Activated T-cell treated with anti-CD3 and anti-CD28 coated beads, Interleukin-2, amount 50 U/mL, for 1 hour (primary cell): ENCODE measurements at places on chromosomes 1 and 21.

- no peak for DNase-seq
These were observed 23.7 kb downstream of the GLUL start for GRCh38 chr1:182367926-182368325.

DNA sequence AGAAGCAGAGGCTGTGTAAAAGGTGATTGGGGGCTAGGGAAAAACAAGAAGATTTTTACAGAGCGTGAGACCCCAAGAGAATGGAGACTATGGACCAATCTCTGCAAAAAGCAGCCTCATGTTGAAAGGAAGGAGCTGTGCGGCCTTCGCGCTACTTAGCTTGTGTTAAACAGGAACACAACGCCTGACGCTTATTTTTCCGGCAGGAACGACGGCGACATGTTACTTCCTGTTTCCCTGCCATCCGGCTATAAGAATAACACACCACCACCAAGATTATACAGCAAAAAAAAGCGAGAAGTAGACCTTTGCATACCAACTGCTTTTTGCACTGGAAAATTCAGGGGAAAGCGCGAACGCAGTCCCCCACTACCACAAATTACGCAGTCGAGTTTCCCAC is 272.7 kb downstream of the FAM72C start:
- DNase-seq, result no peak

DNA sequence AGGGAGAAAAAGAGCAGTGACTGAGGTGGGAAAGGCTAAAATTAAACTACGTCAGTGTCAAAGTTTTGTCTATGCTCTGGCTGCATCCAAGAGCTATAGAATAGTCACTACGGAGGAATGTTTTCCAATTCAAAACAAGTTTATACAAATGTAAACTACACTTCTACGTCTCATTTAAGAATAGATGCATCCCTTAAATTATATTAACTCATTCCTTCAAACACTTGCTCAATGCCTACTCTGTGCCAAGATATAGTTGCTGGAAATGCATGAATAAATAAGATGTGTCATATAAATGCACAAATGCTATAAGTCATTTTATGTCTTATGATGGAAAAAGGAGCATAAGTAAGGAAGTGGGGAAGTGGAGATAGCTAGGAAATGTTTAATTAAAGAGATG is 4.2 kb upstream of the COLGALT2 start:
- no peak for DNase-seq

DNA sequence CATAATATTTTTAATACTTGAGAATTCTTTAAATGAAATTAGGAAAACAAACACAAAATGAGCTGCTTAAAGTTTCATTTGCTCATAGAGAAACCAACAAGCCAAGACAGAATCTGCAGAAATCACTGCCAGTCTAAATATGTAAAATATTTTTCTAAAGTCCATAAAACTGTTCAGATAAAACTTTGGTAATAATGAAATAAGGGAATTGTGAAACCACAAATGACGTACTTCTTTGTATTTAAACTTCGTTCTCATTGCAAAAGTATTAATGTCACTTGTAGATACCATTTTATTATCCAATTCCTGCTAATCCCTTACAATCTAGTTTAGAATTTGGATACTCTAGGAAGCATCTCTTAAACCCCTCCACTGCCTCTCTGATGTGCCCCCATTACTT is 234.5 kb upstream of the NEGR1 start:
- DNase-seq, result no peak

GRCh38 chr1:4207842-4208692 is 308.0 kb upstream of the C1orf174 start:
- DNase-seq, result no peak

DNA sequence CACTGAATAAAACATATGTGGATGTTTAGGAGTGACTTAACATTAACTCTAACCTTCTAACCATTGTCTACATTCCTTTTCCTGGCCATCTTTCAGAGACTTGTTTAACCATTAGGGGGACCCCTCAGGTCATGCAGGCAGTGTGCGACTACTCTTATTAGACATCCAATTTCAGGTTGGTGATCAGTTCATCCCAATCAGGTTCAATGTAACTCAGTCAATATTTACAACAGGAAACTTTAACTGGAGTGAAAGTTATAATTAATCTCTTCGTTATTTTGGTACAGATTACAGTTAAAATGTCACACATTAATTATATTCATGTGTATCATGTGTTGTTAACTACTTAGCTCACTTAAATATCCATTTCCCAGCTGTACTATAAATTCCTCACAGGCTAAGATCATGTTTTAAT is 68.8 kb upstream of the RGS1 start:
- DNase-seq, result no peak

DNA sequence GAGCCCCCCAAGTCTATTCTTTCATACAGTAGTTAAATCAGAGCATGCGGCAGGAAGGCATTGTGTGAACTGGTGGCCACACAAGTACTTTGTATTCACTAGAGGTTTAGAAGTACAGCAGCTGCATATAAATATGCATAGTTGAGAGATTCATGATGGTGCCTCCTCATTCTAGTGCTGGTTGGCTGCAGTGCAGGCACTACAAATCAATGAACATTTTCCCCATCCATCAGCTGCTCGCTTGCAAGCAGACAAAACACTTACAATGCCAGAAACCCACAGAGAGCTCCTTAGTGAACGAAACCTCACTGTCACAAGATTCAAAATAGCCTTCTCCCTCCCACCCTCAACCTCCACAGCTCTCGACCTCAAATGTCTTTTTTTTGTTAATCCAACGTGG is 726.2 kb downstream of the USP25 start:
- DNase-seq, result no peak

DNA sequence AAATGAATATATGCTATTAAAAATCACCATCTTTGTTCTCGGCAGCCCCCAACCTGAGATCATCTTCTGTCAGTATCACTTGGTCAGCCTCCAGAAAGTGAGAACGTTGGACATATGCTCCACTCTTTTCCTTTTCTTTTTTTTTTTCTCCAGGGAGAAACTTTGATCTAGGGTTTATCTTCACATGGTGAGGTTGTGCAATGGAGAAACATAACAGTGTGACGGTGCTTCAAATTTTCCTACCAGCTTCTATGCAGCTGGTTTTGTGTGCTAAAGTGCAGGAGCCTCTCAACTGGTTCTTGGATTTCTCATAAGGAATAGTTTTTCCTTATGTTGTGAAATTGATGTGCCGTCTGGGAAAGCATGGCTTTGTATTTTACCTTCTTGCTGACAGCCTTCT is 1202.9 kb downstream of the NCAM2 start:
- no peak for DNase-seq

- DNase-seq, result no peak
These were observed 23.0 kb downstream of the APP start for GRCh38 chr21:26147535-26147934.

DNA sequence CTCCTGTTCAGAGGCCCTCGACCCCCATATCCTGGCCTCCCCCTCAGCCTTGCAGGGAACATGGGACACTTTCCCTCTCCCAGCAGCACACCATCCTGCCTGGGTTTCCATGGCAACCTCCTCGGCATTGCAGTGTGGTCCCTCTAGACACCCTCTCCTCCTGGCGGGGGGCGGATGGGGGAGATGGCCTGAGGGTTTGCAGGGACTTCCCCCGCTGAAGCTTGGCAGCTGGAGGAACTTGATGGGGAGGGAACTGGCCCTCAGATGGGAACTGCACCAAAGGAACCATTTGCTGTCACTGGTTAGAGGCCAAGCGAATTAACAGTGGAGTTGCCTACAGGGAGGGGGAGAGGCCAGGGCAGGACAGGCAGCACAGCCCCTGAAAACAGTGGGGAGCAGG is 28.7 kb downstream of the RIMS3 start:
- DNase-seq, result no peak

GRCh38 chr1:156696755-156697154 is 8.6 kb downstream of the CRABP2 start:
- DNase-seq, result no peak

- DNase-seq, result no peak
These were observed 36.7 kb upstream of the TARDBP start for GRCh38 chr1:10975567-10976326.

DNA sequence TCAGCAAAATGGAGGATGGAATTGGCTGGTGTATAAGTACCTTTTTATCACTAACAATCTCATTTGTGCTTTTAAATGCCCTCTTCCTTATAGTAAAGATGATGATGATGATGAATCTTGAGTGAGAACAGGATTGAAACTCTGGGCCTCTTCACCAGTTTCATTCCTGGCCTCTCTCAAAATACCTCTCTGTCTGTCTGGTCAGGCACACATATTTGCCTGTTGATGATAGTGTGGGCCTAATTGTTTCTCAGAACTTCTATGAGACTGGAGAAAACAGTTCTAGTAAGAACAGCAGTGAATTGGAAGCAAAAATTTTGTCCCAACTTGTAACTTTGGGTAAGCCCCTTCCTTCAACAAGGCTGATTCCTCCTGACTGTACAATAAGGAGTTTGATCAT is 94.4 kb upstream of the RGS4 start:
- DNase-seq, result no peak

DNA sequence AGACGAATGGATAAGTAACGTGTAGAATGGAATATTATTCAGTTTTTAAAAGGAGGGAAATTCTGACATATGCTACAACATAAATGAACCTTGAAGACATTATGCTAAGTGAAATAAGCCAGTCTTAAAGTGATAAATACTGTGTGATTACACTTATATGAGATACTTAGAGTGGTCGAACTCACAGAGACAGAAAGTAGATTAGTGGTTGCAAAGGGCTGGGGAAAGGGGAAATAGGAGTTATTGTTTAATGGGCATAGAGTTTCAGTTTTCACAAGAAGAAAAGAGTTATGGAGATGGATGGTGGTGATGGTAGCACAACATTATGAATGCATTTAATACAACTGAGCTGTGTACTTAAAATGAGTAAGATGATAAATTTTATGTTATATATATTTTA is 14.7 kb upstream of the AHCYL1 start:
- no peak for DNase-seq

GRCh38 chr1:33185541-33185940 is 3.7 kb upstream of the TRIM62 start:
- no peak for DNase-seq

- no peak for DNase-seq
These were observed 258.3 kb downstream of the SRGAP2C start for GRCh38 chr1:121443001-121443540.

- no peak for DNase-seq
These were observed 81.0 kb downstream of the HIVEP3 start for GRCh38 chr1:41837691-41838090.

DNA sequence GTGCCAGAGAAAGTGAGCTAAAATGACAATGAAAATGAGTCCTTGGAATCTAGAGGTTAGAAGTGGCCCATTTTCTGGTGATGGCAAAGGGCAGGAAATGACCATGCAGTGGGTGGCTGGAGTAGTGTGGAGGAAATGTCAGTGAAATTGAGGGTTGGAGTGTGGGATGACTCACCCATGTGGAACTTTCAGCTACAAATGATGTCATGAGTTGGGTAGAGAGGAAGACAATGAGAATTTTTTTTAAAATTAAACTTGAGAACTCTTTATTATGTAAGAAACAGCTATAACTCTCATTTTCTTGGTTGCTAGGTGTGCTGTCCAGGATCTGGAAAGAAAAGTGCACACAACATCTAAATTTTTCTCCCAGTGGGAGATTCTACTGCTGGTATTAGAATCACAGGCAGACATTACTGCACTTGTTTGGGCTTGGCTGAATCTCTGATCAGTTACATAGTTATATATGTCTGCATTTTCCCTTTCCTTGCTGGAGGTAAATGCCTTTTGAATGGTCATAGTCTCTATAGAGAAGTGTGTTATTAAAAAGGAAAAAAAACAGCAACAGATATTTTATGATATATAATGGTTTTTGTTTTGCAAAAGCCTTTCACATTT is 56.8 kb upstream of the GNG12 start:
- no peak for DNase-seq

DNA sequence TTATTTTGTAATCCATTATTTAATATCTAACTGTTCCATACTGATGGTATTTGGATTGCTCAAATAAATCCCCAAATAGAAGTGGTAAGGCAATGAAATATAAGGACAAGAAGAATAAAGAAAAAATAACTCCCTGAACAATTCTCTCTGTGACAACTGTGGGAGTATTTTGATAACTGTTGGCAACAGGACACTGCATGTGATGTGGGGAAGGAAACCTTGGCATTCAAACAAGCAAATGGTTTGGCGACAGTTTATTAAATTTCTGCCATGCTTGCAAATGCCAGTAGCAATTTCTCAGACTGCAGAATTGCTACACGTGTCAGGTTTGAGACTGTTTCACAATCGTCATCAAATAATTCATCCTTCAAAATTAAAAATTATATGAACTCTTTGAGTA is 8.6 kb upstream of the MRPL39 start:
- no peak for DNase-seq

DNA sequence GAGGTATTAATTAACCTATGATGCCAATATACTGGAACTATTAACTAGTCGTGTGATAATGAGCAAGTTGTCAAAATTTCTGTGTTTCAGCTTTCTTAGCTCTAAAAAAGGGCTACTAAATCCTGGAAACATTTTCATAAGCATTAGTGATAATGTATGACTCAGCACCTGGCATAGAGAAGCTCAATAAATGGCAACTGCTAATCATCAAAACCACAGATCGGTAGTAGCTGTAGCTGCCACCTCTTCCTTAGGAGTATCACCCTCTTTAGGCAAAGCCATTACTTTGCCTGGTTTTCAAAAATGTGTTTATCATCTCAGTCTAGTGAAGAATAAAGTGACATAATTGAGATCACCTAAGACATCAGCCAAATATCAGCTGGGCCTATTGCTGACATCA is 75.5 kb downstream of the TPR start:
- DNase-seq, result no peak

DNA sequence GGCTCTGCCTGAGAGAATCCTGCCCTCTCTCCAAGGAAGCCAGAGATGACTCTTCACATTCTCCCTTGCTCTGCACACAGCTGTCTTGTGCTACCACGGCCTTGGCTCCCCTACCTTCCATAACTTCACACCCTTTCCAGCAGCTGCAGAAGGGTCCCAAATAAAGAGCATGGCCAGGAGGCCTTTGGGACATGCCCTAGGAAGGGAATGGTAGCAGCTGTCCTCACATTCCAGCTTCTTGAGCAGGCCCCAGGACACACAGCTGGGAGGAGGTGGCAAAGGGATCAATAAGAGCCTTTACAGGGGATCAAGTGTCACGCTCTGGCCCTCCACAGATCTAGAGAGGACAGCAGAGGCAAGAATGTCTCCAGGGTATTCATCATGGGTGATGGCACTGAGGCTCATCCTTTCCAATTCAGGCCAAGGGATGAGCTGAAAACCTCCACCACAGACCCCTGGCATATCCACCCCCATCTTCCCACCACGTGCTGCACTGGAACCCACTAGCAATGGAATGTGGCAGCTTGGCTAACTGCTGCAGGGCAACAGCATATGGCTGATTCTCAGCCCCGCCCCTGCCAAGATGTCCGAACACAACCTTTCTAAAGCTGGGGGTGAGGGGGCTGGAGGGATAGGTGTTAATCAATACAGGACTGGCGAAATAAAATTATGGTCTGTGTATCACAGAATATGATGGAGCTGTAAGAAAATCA is 17.8 kb upstream of the RAB29 start:
- DNase-seq, result no peak

DNA sequence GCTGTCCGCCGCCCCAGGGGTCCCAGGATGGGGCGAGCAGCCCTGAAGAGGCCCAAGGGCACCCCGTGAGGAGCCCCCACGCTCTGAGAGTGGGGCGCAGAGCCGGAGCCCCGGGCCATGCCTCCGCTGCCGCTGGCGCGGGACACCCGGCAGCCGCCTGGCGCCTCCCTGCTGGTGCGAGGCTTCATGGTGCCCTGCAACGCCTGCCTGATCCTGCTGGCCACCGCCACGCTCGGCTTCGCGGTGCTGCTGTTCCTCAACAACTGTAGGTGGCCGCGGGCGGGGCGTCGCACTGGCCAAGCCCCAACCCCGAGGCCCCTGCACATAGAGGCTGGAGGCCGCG is 14.5 kb downstream of the AGRN start:
- peak; percentile 46 for DNase-seq
